Activated CD4-positive, alpha-beta T cell treated with anti-CD3 and anti-CD28 coated beads, Interleukin-2, amount 50 U/mL, for 1 hour (primary cell): ENCODE measurements at places on chromosomes 16 and 17.

GRCh38 chr17:38352245-38353085 lies 821 bp downstream of the SOCS7 start:
- DNase-seq = peak; percentile 11

- DNase-seq = no peak
Observed at GRCh38 chr16:67897231-67897630, 4.2 kb downstream of the PSKH1 start.

DNA sequence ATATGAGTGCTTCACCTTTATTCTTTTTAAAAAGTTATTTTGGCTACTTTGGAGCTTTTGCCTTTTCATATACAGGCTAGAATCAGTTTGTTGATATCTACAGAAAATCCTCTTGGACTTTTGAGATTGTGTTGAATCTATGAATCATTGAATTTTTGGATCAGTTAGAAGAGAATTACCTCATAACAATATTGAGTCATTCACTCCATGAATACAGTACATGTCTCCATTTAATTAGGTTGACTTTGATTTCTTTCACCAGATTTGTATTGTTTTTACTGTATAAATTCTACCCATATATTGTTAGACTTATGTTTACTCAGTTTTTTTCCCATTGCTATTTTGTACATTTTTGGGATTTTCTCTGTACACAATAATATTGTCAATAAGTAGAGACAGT lies 54.4 kb downstream of the TAOK1 start:
- no peak for DNase-seq

DNA sequence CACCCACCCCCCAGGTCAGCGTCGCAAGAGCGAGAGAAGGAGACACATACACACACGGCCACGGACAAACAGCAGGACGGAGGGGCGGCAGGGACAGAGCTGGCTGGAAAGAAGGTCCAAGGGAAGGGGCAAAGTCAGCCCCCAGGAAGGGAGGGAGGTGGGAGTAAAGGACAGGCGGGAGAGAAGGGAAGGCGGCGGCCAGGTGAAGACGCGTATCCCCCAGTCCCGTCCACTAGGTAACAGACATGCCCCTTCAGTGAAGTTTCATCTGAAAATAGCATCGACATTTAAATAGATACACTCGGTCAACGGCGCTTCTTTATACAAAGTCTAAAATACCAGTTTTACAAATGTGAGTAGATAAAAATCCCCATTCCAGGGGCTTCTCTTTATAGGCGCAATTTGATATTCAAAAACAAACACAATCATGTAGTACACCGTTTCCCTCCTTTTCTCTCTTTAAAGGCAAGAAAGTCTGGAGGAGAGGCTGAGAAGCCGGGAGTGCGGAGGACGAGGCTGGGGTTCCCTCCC lies 4.5 kb downstream of the CBX8 start:
- no peak for DNase-seq

DNA sequence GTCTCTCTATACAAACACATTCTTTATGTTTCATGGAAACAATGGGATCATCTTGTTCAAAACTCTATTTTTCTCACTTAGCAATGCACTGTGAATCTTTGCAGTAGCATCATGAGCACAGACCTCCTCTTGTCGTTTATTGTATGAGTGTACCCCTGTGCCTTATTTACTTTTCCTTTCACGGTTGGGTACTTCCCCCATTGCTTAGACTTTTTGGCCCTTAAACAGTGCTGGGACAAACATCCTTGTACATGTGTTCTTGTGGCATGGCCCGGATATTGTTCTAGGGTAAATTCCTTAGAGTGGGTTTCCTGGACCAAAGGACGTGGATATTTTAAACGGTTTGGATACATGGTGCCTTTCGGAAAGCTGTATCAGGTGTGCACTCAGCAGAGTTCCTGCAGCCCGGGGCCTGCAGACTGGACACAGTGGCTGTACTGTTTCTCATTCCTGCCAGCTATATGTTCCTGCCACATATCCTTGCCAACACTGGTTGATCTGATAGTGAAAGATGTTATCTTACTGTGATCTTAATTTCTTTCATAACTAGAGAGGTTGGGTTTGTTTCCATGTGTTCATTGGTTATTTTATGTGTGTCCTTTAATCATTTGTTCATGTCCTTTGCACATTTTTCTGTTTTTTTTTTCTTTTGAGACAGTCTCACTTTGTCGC lies 111.1 kb downstream of the OR1D5 start:
- DNase-seq = no peak

- DNase-seq = no peak
Observed at GRCh38 chr16:65522412-65522811, 400.5 kb upstream of the CDH11 start.

DNA sequence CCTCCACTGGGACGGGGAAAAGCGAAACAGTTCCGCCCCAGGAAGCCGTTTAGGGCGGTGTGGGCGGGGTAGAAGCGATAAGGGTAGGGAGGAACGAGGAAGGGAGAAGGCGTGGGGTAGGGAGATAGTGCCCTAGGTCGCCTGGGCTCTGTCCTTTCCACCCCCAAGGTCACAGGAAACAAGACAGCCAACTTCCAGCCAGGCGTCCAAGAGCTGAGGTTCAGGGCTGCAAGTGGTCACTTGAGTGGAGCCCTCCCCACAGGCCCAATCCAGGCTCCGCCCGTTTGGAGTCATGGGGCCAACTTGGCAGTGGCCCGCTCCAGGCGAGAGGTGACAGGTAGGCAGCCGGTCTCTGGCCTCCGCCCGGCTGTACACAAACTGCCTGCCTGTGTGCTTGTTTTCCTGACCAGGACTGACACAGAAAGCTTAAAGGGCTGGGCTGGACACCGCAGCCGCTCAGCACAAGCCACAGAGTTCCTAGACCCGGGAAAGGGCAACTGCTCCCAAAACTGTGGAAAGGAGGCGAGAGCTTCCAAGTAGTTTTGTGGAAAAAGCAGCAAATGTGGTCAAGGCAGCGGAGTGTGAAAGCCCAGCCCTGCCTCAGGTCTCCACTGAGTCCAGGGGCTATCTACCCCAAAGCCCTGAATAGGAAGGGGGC lies at the start of gene RILP:
Gene RILP, minus strand, starts transcription at position 23 of the 658 bp plus-strand sequence. CDS start 62 bp downstream, outside the sequence.
- no peak for DNase-seq

DNA sequence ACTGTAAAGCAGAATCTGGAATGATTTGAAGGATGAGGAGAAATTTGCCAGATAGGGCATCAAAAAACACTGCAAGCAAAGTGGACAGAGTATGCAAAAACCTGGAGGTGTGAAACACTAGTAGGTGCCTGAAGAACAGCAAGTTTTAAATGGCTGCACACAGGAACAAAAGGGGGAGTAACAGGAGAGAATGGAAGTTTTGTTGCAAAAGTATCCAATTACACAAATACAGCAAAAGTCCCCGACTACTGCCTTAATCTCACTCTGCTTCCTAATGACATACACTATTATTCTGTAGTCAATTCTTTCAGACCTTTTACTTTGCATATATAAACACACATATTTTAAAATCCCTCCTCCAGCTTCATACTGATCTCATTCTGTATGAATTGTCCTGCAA lies 1.5 kb downstream of the HEATR6 start:
- DNase-seq = no peak

DNA sequence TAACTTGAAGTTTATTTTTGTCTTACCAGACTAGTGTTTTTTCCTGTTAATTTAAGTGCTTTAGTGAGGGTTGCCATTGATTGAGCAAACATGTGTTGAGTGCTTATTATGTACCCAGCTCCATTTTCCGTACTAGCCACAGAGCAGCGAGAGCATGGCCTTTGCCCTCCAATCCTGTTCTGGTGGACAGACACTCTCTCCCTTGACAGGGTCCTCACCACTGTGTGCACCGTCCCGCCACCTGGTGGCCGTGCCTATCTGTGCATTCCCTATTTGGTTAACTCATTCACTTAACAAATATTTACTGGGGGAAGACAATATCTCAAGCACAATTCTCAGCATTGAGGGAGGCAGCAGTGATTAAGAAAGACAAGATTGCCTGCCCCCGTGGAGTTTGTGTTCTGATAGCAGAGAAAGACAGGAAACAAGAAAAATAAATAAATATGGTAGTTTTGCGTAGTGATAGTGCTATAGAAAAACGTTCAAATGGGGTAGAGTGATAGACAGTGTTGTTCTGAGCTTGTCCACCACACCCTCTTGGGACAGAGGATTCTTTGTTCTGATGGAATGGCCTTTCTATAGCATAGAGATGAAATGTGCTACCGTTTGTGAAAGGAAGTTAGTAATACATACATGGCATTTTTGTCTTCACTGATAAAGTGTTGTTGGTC lies 13.0 kb downstream of the CDH13 start:
- DNase-seq = peak; percentile 45

DNA sequence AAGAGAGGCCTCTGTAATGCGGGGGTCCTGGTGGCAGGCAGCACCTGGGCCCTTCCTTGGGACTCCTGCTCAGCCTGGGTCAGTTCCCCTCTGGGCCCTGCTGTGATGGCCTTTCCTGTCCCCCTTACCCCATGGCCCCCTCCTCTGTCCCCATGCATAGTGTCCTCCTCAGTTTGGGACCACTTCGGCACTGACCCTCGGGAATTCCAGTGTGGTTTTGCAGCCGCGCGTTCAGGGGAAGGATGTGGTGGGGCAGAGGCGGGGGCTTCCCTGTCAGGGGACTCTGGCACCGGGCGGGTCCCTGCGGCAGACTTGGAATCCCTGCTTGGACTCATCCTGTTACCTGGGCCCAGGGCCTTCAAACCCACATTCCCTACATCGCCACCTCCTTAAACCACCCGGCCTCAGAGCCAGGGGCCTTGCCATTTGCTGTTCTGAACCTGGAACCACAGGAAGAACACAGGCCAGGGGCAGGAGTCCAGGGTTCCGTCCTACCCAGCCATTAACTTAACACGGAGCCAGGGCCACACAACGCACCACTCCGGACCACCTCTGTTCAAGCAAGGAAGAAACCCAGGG lies 31.4 kb upstream of the EIF1 start:
- DNase-seq = no peak

- DNase-seq = no peak
Observed at GRCh38 chr16:50697881-50698767, 4.7 kb downstream of the NOD2 start.

- DNase-seq = no peak
Observed at GRCh38 chr16:842061-842476, 41.5 kb upstream of the GNG13 start.

DNA sequence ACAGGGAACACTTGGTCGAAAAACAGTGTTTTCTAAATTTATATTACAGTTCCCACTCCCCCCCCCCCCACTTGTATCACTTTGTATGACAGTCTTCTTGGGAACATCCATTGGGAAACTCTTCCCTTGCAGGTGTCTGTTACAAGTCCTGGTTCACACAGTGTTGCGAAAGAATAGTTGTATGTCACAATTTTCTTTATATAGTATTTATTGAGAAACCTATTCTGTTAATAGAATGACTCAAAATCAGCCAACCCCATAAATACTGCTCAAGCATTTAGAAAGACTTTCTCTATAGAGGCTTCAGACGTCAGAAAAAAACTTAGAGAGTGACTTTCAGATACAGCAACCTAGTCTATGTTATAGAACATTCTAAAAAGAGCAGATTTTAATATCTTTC lies 414.4 kb downstream of the WWOX start:
- no peak for DNase-seq

GRCh38 chr17:78272181-78272913 lies 40.9 kb downstream of the TMEM235 start:
- DNase-seq = peak; percentile 67

DNA sequence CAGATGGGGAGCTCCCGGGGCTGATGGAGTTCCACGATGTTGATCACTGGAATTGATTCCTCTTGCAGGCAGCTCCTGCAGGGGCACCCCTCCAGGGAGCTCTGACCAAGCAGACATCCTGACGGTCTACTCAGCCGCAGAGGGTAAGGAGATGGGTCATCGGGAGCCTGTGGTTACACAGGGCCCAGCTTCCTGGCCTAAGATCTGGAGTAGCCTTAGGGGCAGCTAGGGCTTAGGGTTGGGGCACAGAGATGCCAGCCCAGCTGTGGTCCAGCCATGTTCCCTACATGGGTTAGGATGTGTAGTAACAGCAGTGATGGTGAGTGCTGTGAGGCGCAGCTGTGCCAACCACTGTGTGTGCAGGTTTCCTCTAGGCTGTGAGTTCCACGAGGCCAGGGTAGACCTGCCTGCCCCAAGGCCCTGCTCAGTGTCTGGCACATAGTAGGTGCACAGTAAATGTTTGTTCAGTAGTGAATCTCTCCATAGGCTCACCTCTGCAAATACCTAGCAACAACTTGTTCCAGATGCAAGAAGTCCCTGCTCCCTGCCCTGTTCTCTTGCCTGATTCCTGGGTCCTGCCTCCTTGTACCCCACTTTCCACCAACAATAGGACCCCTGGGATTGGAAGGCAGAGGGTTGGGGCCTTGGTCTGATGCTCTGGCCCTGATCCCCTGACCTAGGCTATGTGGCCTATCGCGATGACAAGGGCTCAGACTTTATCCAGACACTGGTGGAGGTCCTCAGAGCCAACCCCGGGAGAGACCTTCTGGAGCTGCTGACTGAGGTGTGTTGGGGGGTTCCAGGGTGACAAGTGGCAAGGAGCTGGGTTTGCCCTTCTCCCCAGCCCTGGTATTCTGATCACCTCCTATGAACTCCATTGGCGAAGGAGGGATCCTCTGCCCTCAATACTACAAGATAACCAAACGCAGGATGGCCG lies 13.7 kb downstream of the ZNF213 start:
- DNase-seq = no peak

DNA sequence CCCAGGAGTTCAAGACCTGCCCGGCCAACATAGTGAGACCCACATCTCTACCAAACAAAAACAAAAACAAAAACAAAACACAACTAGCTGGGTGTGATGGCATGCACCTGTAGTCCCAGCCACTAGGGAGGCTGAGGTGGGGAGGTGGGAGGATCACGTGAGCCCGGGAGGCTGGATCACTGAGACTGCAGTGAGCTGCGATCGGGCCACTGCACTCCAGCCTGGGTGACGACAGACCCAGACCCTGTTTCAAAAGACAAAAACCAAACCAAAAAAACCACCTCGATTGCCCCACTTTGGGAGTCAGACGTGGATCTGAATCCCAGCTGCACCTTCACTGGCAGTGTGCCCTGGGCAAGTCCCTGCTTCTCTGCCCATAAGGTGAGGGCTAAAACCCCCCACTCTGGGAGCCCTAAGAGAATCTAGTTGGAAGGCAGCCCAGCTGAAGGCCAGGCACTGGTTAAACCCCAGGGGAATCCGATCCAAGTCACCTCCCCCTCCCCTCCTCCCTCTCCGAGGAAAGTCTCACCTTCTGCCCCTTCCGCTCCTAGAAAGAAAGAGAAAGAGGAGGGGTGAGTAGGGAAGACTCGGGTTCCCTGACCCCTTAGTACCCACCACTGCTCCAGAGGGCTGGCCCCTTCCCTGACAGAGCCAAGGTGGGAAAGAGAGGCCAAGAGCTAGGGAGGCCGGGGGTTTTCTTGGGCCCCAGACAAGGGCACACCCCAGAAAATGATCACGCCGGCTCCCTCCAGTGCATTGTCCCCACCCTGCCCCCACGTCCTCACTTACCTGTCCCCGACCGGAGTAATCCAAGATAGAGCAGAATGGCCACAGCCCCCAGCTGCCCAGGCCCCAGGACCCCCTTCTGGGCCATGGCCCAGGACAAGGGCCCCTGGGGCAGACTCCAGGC lies 647 bp downstream of the PRSS8 start:
- no peak for DNase-seq

DNA sequence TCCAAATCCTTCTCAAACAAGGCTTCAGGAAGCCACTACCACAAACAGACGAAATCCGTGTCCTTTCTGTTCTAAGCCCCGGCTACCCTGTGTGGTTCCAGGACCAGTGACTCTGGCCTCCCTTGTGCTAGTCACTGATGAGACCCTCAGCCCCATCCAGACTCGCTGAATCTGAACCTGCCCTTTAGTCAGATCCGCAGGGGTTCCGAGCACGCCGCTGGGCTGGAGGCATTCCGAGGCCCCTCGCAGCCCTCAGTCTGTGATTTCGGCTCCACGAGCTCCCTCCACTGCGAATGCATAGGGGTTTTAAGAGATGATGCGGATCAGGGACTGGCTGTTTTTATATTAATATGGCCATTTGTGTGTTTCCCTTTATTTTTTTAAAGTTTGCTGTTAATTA lies 292.7 kb downstream of the IRF8 start:
- DNase-seq = no peak

- no peak for DNase-seq
Observed at GRCh38 chr17:57875290-57876022, 25.6 kb upstream of the MRPS23 start.
